SJSA1 (cell line): ENCODE measurements at places on chromosomes 5 and 9.

- DNase-seq, result no peak
These were observed 303.6 kb downstream of the PIK3R1 start for GRCh38 chr5:68519143-68519542.

DNA sequence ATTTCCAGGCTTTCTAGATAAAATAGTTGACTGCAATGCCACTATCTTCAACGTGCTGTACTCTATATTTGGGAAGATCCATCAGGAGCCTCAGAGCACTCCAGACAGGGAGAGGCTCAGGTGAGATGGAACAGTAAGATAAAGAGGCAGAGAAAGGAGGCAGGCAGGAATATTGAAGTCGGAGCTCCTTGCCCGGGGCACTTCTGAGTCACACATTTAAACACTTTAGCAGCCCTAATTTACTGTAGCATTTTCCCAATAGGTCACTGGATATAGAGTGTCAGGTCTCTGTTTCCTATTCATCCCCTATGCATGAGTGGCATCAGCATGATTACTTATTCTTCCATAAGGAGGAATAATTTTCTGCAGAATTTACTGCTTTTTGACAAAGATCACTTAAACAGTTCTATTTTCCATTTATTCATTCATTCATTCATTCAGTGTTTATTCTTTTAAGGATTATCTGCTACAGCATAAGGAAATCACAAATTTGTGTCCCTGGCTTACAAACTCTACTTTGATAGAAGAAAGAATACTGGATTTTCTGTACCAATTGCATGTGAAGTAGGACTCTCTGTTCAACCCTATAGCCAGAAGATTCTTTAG, 170.7 kb downstream of the MAPKAP1 start:
- DNase-seq, result no peak

- no peak for DNase-seq
These were observed 57.9 kb downstream of the OSTF1 start for GRCh38 chr9:75146229-75146628.

- no peak for DNase-seq
These were observed 74.0 kb downstream of the NSG2 start for GRCh38 chr5:174119468-174119881.

- no peak for DNase-seq
These were observed 681 bp upstream of the LHFPL2 start for GRCh38 chr5:78649211-78649695.

DNA sequence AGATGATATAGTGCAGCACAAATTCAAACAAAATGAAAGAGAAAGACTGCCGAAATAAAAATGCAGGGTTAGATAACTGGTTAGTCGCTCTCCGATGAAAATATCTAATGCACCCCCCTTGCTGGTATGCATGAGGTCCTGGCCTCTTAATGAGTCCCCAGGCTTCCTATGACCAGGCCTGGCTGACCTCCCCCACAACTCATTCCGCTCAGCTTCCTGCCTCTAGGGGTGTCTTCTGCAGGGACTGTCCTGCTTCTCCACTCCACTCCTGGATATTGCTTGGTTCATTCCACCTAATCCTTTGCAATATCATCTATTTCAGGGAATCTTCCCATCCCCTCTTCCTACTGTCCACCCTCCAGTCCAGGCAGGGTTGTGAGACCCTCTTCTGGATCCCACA, 341.8 kb downstream of the ASTN2 start:
- no peak for DNase-seq

- DNase-seq, result no peak
These were observed 476 bp upstream of the DTWD2 start for GRCh38 chr5:118988866-118989180.

DNA sequence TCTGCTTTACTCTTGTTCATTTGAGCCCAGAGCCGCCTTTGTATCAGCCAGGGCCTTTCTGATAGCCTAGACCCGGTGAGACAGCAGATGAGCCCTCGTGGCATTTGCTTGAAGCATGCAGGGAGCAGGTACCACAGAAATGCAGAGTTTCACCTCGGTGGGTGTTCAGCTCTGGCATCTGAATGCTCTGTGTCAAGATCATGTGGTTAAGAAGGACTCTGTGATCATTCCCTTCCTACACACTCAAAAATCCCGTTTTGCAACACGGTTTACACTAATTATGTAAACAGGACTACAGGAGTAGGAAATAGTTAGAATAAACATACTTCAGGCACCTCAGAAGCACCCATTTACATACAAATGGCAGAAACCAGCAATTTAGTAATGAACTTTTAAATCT, 67.2 kb downstream of the MVB12B start:
- DNase-seq, result no peak

- DNase-seq, result no peak
These were observed 3.1 kb downstream of the CCDC183 start for GRCh38 chr9:136799079-136799853.

GRCh38 chr5:159873680-159874079, 42.6 kb upstream of the ADRA1B start:
- DNase-seq, result no peak
